T-helper 1 cell treated with Interleukin-12 subunit alpha and Interleukin-12 subunit beta and Interleukin-4 antibody, amounts not matched to agents 30 ng/mL and 1 ng/mL, for 36 hours (primary cell): ENCODE measurements at places on chromosomes 11 and 22. TPM values are rescaled to one million over a fixed set of nuclear protein-coding genes. Genes with fewer than 3 reads are reported as not detected.

The HTR3A gene
- total RNA-seq = not detected in 2 replicates

The SHISAL1 gene
- total RNA-seq = not detected in 2 replicates

The RIMBP3B gene
- total RNA-seq = 0.07 and 0.22 TPM in 2 replicates

The HSPA8 gene
- 2,429 and 2,453 TPM in 2 replicates for total RNA-seq

The PHLDA2 gene
- total RNA-seq = 6.1 and 6.2 TPM in 2 replicates

The P2RY2 gene
- total RNA-seq = not detected in 2 replicates

The PDGFB gene
- total RNA-seq = 0.83 and 0.95 TPM in 2 replicates
